D721Med (cell line): ENCODE measurements at places on chromosomes 2 and 18.
A peak's percentile ranks its signal among the peaks of the same experiment; 100 is the strongest.

GRCh38 chr18:23968638-23969604 lies 45.6 kb upstream of the TTC39C start:
- DNase-seq = no peak

GRCh38 chr2:67895227-67895941 lies 167.4 kb downstream of the C1D start:
- no peak for DNase-seq

GRCh38 chr2:37388074-37388473 lies 43.6 kb downstream of the QPCT start:
- no peak for DNase-seq

DNA sequence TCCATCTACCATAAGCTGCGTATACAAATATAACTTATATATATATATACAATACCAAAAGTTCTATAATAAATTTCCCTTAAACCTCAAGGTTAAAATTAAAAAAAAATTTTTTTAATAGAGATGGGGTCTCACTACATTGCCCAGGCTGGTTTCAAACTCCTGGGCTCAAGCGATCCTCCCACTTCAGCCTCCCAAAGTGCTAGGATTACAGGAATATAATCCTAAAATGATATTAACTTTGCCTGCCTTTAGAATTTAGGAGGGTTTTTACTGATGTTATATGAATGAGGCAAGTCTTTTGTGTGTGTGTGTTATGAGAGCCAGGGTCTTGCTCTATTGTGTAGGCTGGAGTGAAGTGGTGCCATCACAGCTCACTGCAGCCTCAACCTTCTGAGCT lies 49.2 kb downstream of the HNRNPLL start:
- DNase-seq = no peak

GRCh38 chr2:714005-714741 lies 37.0 kb upstream of the TMEM18 start:
- DNase-seq = no peak

- DNase-seq = no peak
Observed at GRCh38 chr2:17863539-17863938, 14.9 kb upstream of the KCNS3 start.

DNA sequence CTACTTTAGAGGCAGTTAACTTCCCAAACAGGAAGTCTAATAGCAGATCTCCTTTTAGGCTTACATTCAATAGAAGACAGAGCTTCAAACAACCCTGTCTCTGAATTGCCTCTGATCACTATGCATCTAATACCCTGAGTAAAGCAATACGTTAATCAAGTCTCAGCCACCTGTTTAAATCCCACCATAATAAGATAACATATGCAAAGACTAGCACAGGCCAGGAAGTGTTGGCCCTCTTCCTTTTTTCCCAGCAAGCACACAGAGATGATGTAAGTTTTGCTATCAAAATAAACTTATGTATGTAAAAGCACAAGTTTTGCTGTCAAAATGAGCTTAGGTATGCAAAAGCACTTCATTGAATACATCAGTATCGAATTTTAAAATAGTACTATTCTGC lies 385.5 kb downstream of the RND3 start:
- no peak for DNase-seq

DNA sequence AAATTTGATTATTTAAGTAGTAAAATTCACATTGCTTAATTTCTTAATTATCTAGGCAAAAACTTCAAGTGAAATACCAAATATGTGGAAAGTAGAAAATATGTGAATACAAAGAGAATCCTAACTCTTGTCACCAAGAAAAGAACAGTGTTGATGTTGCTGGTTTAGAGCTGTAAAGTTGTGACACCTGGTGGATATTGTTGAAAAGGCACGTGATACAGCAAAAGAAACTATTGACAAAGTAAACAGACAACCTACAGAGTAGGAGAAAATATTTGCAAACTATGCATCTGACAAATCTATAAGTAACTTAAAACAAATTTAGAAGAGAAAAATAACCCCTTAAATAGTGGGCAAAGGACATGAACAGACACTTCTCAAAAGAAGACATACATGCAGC lies 25.6 kb upstream of the ZC3H15 start:
- DNase-seq = no peak

DNA sequence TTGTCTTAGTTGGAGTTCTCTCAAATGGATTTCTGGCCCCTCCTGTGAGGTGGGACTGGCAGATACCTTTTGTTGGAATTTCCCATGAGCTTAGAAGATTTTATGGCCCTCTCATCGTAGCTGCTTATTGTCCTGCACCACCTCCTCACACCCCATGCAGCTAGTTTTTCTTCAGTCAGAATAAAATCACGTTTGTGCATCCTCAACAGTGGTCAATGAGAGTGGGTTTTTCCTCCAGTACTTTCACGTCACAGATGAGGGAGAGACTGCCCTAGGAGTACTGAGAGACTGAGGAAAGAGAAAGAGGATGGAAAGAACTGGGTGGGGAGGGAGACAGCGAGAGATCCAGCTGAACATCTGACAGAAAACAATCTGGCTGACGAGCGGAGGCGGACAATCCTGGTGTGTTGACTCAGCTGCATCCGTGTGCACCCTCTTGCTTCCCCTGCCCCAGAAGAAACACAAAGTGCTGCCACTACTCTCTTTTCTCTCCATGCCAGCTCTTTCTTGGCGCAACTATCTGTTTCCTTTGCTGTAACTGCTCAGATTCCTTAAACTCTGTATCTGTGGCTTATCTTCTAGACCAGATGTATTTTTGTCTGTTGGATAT lies 7.4 kb downstream of the RAPGEF4 start:
- no peak for DNase-seq

- no peak for DNase-seq
Observed at GRCh38 chr2:207711750-207712530, 500 bp downstream of the CCNYL1 start.

DNA sequence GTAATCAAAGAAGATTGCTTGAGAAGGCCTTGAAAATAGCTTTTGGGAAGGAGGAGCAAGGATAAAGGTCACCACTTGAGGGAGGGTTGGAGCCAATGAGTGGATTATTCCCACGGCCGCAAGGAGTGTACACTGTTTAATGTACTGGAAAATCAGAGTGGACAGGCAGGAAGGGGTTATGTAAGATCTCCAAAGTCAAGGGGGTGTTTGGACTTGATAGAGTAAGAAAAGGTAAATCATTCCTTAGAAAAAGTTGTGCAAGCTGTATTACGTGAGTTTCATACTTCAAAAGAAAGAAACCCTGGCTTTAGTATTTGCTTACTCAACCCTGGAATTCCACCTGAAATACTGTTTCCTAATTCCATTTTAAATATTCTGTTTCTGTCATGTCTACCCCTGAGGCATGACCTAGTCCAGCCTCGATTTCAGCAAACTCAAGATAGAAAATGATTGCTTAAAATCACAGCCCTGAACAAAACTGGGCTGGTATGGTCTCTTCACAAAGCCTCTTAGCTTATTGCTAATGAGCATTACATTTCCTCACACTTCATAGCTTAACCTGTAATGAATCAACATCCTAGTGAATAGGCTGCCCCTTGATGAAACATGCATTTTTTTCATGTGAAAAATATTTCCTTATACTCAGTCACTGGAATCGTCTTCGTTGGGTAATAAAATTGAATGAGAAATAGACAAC lies 1.1 kb downstream of the MREG start:
- DNase-seq = no peak

- DNase-seq = no peak
Observed at GRCh38 chr18:45833846-45834245, 8.4 kb downstream of the SIGLEC15 start.

DNA sequence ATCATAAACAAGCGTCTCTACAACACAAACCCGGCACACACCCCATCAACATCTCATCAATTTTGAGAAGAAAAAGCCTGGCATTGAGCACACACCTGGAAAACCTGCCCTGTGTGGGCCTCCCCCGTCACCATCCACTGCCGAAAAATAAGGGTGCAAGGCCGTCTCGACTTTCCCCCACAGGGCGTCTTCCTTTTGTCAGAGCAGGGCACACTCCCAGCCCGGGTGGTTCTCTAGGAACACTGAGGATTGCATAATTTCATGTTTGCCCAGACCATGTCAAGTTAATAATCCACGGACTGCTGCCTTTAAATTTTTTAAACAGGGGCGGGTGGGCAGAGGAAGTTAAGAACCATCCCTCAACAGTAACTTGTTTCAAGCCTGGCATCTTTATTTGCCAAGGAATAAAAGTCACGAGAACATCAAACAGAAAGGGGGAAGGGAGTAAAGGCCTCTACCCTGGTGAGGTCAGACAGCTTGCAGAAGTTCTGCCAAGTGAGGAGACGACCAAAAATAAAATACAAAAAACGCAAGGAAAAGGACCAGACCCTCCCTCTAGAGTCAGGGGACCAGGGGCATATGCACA lies 2.1 kb downstream of the TFCP2L1 start:
- DNase-seq = no peak

- DNase-seq = no peak
Observed at GRCh38 chr2:13576406-13577036, 859.8 kb downstream of the TRIB2 start.

- DNase-seq = no peak
Observed at GRCh38 chr2:12001621-12002020, 255.2 kb downstream of the LPIN1 start.

DNA sequence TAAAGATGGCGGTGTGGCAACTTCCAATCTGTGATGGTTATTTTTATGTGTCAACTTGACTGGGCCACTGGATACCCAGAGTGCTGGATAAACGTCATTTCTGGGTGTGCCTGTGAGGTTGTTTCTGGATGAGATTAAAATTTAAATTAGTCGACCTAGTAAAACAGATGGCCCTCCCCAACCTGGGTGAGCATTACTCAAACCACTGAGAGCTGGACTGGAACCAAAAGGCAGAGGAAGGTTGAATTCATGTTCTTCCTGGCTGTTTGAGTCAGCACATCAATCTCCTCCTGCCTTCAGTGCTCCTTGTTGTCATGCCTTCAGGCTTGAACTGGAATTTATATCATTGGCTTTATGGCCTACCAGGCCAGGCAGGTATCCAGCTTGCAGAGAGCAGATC lies 190.8 kb upstream of the RGPD4 start:
- no peak for DNase-seq

GRCh38 chr18:46448347-46448746 lies 208.7 kb downstream of the LOXHD1 start:
- DNase-seq = no peak

GRCh38 chr18:2237706-2238105 lies 333.6 kb downstream of the METTL4 start:
- no peak for DNase-seq

- DNase-seq = no peak
Observed at GRCh38 chr18:51134721-51135120, 62.8 kb downstream of the MEX3C start.

GRCh38 chr2:169824373-169825333 lies at the start of gene METTL5:
Gene METTL5 (minus strand): TSS chr2:169824905. CDS start chr2:169824597, 308 bp downstream.
- DNase-seq = peak; percentile 77

GRCh38 chr18:58671632-58672564 lies 633 bp downstream of the MALT1 start:
- DNase-seq = peak; percentile 72

GRCh38 chr2:125745514-125745913 lies 910.4 kb upstream of the GYPC start:
- no peak for DNase-seq

DNA sequence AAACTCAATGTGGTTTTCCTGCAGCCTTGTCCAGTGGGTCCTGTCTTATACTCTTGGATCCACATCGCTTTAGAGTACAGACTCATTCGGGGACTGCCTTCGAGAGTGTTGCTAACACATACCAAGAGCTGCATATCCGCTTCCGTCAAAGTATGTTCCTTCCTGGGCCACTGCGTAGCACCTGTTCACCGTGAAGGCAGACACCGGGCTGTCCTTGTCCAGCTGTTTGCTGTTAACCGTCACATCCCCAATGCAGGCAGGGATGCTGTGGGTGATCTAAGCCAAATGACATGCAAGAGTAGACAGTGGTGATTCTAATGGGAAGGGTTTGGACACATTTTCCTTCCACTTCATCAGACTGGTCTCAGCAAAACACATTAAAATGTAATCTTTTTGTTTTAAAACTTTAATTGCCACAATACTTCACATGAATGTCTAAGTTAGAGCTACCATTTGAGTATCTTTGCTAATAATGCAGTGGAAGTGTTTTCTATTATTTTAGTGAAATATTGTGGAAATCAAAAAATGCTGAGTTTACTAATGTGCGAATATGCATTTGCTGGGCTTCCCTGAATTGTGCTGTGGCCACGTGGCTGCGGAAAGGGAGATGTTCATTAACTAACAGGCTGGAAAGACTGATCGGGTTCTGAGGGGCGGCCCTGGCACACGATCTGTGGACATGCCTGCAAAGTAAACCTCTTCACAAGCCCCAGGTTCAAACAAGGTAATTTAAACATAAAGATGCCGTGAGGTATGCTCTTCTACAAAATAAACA lies 169.1 kb downstream of the LAMA1 start:
- DNase-seq = no peak

DNA sequence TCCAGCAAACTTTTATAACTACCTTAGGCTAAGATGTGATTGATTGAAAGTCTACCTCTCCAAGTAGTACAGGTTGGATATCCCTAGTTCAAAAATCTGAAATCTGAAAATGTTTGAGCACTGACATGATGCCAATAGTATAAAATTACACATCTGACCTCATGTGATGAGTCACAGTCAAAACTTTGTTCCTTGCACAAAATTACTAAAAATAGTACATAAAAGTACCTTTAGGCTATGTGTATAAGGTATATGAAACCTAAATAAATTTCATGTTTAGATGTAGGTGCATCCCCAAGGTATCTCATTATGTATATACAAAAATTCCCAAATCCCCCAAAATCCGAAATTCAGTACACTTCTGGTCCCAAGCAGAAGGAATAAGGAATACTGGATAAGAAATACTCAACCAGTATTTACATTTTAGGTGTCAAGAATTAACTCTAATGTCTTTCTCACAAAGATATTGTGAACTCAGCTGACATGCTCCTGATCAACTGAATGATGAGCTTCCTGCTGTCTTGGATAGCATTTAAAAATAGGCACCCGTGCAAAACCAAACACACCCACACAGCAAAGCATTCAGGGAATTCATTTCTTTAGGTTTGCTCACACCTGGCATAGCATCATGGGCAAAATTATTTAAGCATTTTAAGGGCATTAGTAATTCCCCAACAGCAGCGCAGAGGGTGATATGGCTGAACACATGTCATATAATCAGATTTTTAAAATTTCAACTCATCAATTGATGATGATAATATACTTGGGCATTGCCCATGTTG lies 497.4 kb upstream of the MEIS1 start:
- no peak for DNase-seq

DNA sequence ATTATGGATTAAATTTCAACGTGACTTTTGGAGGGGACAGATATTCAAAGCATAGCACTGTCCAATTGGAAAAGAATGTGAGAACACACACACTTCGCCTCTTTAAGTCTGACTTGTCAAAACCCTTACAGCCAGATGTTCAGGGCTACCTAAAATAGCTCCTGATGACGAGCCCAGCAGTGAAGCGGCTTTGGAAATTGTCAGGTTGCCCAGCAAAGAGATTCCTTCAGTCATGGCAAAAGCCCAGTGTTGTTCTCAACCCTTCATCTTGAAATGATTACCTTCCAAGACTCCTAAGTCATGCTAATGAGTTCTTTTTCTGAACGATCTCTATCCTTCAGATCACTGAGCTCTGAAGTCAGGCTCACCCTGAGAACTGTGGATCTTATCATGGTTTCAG lies 436.6 kb downstream of the LRATD1 start:
- DNase-seq = no peak
